Esophagus muscularis mucosa (tissue), 4 donors: ENCODE measurements at places on chromosomes 5 and 9. TPM values are rescaled to one million over a fixed set of nuclear protein-coding genes. Genes with fewer than 3 reads are reported as not detected.

- no peak for DNase-seq
These were observed 567.2 kb upstream of the ARRDC3 start for GRCh38 chr5:91950328-91950727.

GRCh38 chr5:1409381-1410110 lies 35.7 kb downstream of the SLC6A3 start:
- no peak for DNase-seq

DNA sequence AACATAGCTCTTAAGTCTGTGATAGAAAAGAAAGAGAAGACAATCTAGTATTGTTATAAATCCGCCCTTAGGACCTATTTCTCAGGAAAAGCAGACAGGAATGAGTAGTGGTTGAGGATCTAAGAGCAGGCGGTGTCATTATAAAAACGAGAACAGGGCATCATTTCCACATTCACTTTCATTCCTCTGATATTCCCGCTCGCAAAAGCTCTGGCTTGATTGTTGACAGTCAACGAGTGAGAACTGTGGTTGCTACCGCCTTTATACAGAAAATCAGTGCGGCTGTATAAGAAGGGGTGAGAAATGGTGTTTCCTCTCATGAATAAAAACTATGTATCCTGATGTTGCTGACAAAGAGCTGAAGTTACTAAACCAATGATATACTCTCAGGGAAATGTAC lies 1409.6 kb upstream of the WWC1 start:
- DNase-seq = no peak

DNA sequence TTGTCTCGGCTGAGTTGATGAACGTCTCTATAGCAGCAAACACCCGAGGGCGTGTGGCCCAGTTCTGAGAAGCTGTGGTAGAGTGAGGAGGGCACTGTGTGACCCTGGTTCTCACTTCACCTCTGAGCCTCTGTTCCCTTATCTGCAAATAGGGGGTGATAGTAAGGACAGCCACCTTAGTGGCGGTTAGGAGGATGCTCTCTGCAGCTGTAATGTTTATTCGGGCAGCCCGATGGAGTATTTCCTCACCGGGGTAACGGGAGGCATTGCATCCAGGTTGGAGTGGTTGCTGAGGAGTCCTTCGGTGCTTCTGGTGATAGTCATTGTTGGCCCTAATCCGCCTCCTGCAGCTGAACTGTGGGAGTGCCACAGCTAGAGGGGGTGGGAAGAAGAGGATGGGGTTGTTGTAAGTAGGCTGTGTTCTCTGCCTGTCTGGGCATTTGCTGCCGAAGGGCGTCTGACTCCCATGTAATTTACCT lies 13.9 kb downstream of the PRRC2B start:
- DNase-seq = no peak

DNA sequence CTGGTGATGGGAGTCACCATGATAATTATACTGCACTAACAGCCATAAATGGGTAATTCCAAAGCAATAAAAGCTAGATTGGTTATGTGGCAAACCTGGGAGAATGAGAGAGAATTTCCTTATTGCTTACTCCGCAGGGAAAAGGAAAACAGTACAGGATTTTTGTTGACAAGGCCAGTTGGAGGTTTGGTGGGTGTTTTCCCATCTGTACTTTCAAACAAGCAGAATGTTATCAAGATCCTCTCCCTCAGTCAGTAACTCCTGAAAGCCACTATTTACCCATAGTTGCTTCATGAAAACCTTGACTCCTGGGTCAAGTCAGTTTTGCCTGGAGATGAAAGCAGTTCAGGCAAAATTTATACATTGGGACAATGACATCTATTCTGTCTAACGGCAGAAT lies 26.4 kb downstream of the IL9 start:
- DNase-seq = no peak

DNA sequence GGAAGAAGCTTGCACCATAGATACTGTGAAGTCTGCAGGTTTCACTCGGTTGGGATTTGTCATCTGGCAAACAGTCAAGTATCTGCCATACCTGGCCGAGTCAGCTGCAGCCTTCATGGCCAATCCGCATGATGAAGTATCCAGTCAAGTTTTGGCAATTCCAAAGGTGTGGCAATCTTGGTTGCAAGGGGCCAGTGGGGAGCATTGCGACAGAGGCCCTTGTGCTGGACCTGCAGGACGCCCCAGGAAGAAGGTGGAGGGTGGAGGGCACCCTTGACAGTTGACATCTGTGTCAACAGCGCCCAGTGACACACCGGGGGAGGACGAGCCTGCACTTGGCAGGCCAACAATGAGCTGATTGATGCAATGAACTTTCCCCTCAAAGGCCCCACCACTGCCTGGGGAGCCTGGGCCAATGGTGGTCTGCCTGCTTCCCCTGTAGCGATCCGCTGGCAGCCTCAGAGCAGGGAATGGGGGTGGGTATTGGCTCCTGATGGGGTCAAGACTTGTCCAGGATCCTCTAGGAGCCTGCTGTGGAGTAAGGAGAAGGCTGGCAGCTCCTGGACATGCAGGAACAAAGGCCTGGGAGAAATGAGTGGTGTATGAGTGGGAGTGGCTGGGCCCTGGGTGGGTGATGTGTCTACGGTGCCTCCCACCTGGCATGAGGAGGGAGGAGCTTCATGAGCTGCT lies 122.8 kb upstream of the PITX1 start:
- no peak for DNase-seq

DNA sequence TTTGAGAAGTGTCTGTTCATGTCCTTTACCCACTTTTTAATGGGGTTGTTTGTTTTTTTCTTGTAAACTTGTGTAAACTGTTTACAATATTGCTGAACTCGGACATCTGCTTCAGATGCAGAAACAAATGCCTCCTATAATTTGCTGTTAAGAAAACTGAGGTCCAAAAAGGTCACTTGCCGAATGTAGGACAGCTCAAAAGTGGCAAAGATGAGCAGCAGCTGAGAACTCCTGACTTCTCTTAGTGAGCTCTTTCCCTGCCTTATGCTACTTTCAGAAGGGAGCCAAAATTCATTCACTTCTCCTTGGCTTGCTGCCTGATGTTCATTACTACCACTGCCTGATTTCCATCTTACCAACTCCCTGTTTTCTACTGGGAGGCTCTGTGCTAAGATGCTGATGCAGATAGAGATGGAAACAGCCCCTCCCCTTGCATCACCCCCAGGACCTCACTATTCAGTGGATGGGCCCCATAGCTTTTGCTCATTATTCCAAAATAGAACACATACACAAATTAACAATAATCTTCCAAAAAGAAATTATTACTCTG lies 60.1 kb downstream of the SEMA6A start:
- no peak for DNase-seq

GRCh38 chr5:53357439-53357838 lies 123.0 kb upstream of the FST start:
- no peak for DNase-seq

- DNase-seq = no peak
These were observed 4.5 kb upstream of the S1PR3 start for GRCh38 chr9:88986776-88987175.

DNA sequence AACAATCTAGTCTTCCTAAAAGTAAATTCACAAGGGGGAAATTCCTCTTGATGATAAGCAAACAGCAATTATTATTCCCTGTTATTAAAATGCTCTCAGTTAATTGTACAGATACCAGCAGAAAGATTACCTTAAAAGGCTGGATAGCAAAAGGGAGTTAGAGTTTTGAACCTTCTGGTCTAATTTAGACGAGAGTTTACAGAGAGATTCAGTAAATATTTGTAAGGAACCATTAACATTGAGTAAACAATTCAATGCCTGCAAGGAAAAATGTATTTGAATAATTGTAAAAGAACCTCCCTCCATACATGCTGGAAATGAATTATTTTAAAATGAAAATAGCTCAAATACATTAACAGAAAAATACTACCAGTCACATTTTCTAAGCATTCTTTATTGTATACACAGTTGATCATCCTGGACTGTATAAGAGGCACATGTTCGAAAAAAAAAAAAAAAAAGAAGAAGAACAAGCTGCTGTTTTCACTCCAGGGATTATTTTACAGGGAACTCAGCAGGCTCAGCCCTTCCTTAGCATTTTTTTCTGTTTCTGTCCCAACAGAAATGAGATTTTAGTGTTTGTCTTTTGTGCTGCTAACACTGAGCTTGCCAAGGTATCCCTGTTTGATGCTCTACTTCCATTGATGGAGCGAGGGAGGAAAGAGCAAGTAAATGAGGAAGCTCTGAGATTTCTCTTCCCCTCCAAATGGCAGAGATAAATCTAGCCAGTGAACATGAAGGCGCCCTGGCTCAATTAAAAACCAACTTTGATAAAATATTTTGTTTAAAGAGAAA lies 141.1 kb downstream of the ENC1 start:
- no peak for DNase-seq

GRCh38 chr5:27516437-27516836 lies 478.1 kb upstream of the CDH9 start:
- no peak for DNase-seq

PCDHGA8 gene
- 2.3 TPM for total RNA-seq

BTNL9 gene
- 20.3 TPM for total RNA-seq
